ENCODE measurements at places on chromosomes 2 and 18.

- DNase-seq, result no peak
These were observed 46.3 kb upstream of the CCBE1 start for GRCh38 chr18:59743566-59743965.

- no peak for DNase-seq
These were observed 318 bp downstream of the TYW5 start for GRCh38 chr2:199955007-199955338.

DNA sequence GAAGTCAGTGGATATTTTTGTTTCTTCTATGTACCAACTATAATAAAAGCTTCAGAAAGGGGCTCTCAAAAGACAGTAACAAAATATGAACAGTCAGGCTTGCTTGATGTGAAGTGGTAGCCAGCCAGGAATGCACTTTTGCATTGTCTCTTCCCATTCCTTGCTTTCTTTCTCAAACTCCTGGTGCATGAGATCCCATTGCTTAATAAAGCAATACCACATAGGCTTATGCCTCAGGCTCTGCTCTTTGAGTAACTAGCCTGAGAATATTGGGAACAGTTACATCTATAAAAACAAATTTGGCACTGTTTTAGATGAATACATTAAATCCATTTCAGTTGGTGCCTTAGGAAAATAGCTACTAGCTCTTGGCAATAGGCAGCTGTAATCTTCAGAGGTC is 62.6 kb upstream of the ST6GAL2 start:
- no peak for DNase-seq

DNA sequence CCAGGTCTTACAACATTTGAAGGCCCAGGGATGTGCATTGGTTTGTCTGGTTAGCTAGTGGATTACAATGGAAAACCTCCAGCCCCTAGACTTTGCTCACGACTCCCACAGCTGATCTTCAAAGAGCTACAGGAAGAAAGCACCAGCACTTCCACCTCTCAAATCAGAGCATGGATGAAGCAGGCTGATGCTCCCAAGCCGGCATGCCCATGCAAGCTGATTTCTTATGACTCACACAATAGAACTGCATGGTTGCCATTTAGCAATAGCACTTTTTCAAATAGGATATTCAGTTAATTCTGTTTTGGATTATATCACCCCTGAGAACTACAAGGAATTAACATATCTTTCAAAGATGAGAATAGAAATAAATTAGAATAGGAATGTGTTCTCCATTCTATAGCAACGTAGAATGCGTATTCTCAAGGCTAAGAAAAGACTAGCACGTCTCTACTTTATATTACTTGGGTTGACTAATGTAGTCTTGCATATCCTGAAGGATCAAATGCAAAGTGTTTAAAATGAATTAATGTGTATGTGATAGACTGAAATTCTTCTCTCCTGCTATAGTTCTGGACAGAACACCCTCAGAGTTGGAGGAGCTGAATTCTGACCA is 292.4 kb downstream of the TRIB2 start:
- DNase-seq, result no peak
